ENCODE measurements at places on chromosomes 12 and 14. TPM values are rescaled to one million over a fixed set of nuclear protein-coding genes. Genes with fewer than 3 reads are reported as not detected.

RASSF9 gene
- 5.4 TPM for total RNA-seq

CYP46A1 gene
- total RNA-seq, result 1.0 TPM

RHOJ gene
- total RNA-seq, result 5.4 TPM

SIX1 gene
- total RNA-seq, result not detected

- no peak for DNase-seq
- no peaks in the 10 kb centered on the region for H3K36me3 ChIP-seq
- H3K27ac ChIP-seq, result no peak overlapping the region
- H3K4me3 ChIP-seq, result no peak overlapping the region
- no peaks in the 10 kb centered on the region for H3K4me1 ChIP-seq
These were observed 83.9 kb downstream of the PIK3C2G start for GRCh38 chr12:18345021-18345735.

DNA sequence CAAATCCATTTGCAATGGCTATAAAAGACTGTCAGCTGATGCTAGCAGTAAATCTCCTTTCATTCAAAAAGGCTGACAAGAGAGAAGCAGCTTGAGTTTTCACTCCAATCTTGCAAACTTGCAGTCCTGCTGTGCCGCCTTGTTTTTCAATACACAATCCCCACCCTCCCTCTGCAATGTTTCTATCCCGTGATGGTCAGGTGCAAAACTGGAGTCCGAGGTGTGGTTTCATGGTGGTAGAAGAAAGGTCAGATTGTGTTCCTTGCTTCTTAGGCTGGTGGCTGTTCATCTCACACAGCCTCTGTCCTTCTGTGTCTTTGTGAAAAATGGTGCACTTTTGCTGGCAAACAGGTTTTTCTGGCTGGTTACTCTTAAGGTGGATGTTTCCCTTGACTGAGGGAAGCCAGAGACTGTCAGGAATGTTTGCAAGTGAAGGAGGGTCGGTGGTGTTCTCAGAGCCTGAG lies 27.7 kb upstream of the TBX3 start:
- H3K4me1 ChIP-seq, result no peaks in the 10 kb centered on the region
- no peaks in the 10 kb centered on the region for H3K36me3 ChIP-seq
- H3K27me3 ChIP-seq, result no peaks in the 10 kb centered on the region
- no peak for DNase-seq

DNA sequence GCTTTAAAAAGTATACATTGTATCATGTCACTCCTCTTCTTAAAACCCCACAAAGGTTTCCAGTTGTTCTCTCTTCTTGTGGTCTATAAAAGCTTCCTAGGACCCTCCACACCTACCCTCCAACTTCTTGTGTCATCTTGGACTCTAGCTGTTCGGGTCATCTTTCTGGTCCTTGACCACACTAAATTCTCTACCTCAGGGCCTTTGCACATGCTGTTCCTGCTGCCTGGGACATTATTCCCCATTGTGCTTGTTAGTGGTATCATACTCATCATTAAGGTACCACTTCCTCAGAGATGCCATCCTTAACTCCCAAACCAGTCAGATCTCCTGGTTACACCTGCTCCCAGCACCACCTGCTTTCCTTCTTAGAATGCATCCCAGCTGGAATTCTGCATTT lies 294.0 kb downstream of the KSR2 start:
- no peaks in the 10 kb centered on the region for H3K36me3 ChIP-seq
- no peak overlapping the region for H3K4me3 ChIP-seq
- no peak overlapping the region for H3K27ac ChIP-seq
- no peaks in the 10 kb centered on the region for H3K27me3 ChIP-seq

DNA sequence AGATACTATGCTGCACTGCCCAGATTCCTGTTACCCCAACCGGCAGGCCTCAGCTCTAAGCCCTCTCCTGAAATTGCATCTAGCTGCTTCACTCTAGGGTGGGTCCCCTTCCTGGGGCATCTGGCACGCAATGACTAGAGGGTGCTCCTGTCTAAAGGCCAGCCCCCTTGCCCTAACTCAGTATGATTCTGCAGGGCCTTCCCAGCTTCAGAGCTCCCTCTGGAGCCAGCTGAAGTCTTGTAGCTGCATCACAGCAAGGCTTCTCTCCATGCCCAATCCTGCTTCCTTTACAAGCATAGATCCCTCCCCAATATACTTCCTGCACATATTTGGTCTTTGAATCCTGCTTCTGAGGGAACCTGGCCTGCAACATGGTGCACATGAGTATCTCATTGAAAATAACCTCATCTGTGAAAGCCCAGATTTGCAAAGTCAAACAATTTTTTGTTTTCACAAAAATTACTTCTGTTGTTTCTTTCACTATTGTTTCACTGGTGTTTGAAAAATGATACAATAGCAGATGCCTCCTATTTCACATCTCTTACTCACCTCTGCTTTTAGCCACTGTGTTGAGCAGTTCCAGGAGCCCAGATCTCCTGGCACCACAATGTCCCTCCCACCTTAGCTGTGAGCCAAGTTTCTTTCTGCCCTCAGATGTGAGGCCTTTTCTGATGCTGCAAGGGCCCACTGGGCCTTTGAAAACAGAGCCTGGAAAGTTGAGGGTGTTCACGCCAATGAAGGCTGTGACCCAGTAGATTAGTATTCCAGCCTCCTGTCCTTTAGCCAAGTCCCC lies 169.5 kb upstream of the EGLN3 start:
- no peak overlapping the region for H3K27ac ChIP-seq
- H3K4me3 ChIP-seq, result no peak overlapping the region
- H3K4me1 ChIP-seq, result no peaks in the 10 kb centered on the region
- no peaks in the 10 kb centered on the region for H3K27me3 ChIP-seq
- no peaks in the 10 kb centered on the region for H3K36me3 ChIP-seq
- no peak for DNase-seq

DNA sequence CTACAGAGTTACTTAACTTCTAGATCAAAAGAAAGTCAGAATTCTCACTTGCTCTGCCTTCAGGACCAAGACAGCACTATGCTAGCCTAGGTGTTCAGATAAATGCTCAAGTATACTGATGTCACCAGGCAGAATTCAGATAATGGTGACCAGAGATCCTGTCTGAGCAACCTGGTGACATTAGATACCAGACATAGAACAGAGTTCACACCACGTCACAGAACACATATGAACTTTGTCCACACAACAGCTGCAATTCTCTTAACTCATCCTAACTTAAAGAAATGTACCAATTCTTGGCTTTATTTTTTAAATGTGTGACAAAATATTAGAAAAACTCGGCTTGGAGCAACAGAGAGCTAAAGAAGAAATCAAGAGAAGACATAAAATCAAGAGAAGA lies 58.1 kb downstream of the GCH1 start:
- no peak overlapping the region for H3K27ac ChIP-seq
- H3K36me3 ChIP-seq, result no peaks in the 10 kb centered on the region
- H3K4me1 ChIP-seq, result no peaks in the 10 kb centered on the region
- H3K4me3 ChIP-seq, result no peak overlapping the region
- no peak for DNase-seq
- no peaks in the 10 kb centered on the region for H3K27me3 ChIP-seq

GRCh38 chr12:88723219-88723618 lies 142.9 kb upstream of the KITLG start:
- DNase-seq, result no peak
- no peaks in the 10 kb centered on the region for H3K27me3 ChIP-seq
- H3K36me3 ChIP-seq, result no peaks in the 10 kb centered on the region
- H3K4me3 ChIP-seq, result no peak overlapping the region

- H3K27me3 ChIP-seq, result no peaks in the 10 kb centered on the region
- H3K4me1 ChIP-seq, result no peaks in the 10 kb centered on the region
- no peak overlapping the region for H3K4me3 ChIP-seq
- no peak for DNase-seq
These were observed 144.8 kb upstream of the NAV3 start for GRCh38 chr12:77685901-77686300.

GRCh38 chr12:21992823-21993222 lies 51.6 kb upstream of the ABCC9 start:
- no peak for DNase-seq
- H3K36me3 ChIP-seq, result no peaks in the 10 kb centered on the region
- no peaks in the 10 kb centered on the region for H3K27me3 ChIP-seq
- H3K4me3 ChIP-seq, result no peak overlapping the region
- no peak overlapping the region for H3K27ac ChIP-seq

GRCh38 chr14:36302823-36303222 lies 17.6 kb downstream of the MBIP start:
- no peak overlapping the region for H3K4me3 ChIP-seq
- H3K36me3 ChIP-seq, result peaks cover 39% of the 10 kb centered on the region
- H3K27me3 ChIP-seq, result no peaks in the 10 kb centered on the region

DNA sequence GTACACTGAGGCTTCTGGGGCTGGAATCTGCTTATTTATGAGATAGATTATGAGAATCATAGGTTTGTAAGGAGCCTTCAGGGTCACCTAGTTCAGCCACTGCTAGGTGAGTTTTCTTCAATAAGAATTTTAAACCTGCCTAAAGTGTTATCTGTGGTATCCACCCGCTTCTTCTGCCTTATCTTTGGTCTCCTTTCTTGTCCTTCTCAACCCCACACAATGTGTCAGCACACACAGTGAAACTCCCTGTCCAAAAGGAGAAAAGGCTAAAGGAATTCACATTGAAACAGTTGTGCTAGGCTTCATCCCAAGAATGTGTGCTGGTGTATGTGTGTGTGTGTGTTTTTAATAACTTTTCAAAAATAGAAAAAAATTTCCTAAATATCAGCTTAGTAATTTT lies 259.3 kb upstream of the BTG1 start:
- no peak overlapping the region for H3K27ac ChIP-seq
- H3K4me1 ChIP-seq, result no peaks in the 10 kb centered on the region
- no peak for DNase-seq
- H3K36me3 ChIP-seq, result no peaks in the 10 kb centered on the region

Data from pancreas (tissue), 10 donors.